ENCODE measurements at places on chromosomes 3 and 15. TPM values are rescaled to one million over a fixed set of nuclear protein-coding genes. Genes with fewer than 3 reads are reported as not detected.

GOLGA8S gene
- 0.19 TPM for polyA plus RNA-seq

BCL6 gene
- polyA plus RNA-seq = 13.4 TPM

MUC20 gene
- 2.7 TPM for polyA plus RNA-seq

LTF gene
- polyA plus RNA-seq = not detected

CPNE9 gene
- polyA plus RNA-seq = 12.5 TPM

SLC2A2 gene
- 0.09 TPM for polyA plus RNA-seq

SAXO2 gene
- 6.4 TPM for polyA plus RNA-seq

DNAH12 gene
- 0.77 TPM for polyA plus RNA-seq

DLL4 gene
- not detected for polyA plus RNA-seq

RAB27A gene
- 5.6 TPM for polyA plus RNA-seq

FBXW12 gene
- polyA plus RNA-seq = not detected

SMARCC1 gene
- 3.2 TPM for polyA plus RNA-seq
